Esophagus squamous epithelium (tissue), 5 donors: ENCODE measurements at places on chromosomes 12 and 14.

GRCh38 chr12:26233631-26234030, 38.3 kb downstream of the SSPN start:
- no peak for DNase-seq

DNA sequence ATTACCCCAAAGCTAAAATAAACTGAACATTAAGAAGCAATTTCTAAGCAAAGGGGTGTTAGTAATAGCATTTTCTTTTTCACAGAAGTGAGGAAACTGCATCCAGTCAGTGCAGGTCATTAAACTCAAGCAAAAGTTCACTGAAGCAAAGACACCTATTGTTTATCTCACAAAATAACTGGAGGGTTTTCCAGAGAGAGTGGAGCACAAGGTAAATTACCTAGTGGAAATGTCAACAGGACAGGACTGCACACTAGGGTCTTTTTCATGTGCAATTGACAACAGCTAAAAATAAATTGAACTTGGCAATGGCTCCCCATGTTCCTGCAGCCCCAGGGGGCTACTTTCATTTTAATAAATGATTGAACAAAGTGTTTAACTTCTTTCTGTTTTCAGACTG, 742.0 kb downstream of the GALC start:
- DNase-seq, result no peak

DNA sequence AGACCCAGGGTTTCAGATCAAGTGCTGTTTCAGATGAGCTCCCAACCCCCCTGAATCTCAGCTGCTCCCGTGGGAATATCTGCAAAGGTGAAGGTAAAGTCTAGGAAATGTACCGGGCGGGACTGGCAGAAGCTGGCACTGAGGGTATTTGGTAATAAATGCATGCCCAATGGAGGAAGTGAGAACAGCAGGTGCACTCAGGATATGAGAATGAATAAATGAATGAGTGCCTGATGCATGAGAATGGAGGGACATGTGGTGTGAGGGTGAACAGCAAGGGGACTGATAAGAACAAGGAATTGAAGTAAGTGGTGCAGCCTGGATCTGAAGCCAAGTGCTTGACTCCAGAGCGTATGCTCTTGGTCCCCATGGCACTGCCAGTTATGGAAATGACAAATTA, 11.6 kb downstream of the RAPGEF3 start:
- DNase-seq, result no peak

DNA sequence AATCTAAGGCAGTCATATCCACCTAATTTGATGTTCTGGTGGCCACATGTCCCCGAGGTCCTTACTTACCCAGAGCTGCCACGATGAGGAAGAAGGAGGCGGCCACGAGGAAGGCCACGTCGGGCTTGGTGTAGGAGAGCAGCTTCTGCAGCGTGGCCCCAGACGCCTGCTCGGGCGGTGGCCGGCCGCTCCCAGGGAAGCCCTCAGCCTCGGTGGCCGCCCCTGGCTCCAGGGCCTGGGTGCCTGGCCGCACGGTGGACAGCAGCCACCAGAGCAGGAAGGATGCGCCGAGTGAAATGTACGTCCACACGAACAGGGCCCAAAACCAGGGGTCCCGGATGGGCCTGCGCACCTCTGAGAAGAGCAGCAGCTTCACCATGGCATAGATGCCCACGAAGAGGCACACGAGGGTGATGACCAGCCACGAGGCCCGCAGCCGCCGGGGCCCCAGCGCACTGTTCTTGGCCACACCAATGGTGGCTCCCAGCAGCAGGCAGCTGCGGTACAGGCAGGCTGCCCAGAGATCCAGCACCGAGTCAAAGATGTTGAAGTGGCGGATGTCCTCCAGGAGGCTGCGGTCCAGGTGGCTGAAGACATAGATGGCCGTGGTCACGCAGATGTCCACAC, 6.6 kb downstream of the ABCB9 start:
- no peak for DNase-seq

GRCh38 chr14:78959674-78960264, 789.6 kb downstream of the NRXN3 start:
- DNase-seq, result no peak

DNA sequence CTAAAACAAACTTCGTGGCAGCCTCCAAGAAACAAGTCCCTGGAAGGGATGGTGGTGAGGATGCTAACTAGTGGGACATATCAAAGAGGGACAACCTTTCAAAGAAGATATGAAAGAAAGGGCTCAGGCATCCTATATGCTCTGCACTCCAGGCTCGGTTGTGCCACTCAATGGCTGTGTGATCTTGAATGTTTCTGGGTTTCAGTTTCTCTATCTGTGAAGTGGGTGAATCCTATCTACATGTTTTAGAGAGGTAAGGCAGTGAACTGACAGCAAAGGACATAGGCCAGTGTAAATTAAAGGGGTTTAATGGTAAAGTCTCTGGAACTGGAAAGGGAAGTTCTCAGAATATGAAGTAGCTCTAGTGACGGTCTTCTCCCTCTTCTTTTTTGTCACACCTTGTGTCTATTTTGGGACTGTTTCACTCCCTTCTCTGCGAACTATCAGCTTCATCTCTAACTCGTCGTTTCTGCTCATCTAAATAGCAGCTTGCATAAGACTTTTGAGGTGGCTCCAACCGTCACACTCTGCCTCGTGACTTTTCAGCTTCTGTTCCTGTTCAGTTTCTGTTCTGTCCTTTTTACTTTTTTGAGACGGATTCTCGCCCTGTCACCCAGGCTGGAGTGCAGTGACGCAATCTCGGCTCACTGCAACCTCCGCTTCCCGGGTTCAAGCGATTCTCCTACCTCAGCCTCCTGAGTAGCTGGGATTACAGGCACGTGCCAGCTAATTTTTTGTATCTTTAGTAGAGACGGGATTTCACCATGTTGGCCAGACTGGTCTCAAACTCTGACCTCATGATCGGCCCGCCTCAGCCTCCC, 273.6 kb downstream of the SUDS3 start:
- DNase-seq, result no peak

DNA sequence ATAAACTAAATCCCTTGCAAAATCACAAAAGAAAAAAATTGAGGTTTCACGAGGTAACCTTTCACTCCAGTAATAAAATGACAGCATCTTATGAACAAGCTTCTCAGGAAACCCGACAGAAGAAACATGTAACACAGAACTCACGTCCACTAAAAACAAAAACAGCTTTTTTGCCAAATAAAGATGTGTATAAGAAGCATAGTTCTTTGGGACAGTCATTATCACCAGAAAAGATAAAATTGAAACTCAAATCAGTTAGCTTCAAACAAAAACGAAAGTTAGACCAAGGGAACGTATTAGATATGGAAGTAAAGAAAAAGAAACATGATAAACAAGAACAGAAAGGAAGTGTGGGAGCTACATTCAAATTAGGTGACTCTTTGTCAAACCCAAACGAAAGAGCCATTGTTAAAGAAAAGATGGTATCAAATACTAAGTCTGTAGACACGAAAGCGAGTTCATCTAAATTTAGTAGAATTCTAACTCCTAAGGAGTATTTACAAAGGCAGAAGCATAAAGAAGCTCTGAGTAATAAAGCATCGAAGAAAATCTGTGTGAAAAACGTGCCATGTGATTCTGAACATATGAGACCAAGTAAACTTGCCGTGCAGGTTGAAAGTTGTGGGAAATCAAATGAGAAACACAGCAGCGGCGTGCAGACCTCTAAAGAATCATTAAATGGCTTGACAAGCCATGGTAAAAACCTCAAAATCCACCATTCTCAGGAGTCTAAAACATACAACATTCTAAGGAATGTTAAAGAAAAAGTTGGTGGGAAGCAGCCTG, 25.8 kb downstream of the RESF1 start:
- DNase-seq, result no peak

DNA sequence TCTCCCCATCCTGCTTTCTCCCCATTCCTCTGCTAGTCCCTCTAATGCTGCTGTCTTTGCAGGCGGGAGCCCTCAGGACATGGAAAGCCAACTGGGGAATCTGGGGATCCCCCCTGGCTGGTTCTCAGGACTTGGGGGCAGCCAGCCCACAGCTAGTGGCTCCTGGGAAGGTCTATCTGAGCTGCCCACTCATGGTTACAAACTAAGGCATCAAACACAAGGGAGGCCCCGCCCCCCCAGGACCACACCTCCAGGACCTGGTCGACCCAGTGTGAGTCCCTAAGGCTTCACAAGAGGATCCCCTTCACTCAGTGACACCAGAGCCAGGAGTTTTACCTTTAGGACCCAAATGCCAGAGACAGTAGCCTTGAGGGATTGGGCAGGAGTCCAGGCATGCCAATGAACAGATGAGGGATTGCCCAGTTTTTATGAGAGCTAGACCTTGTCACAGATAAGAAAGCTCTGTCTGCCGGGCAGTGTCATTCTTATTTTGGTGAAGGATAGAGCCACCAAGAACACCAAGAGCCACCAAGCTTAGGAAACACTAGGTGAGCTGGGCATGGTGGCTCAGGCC, 8.0 kb upstream of the CPNE6 start:
- no peak for DNase-seq

DNA sequence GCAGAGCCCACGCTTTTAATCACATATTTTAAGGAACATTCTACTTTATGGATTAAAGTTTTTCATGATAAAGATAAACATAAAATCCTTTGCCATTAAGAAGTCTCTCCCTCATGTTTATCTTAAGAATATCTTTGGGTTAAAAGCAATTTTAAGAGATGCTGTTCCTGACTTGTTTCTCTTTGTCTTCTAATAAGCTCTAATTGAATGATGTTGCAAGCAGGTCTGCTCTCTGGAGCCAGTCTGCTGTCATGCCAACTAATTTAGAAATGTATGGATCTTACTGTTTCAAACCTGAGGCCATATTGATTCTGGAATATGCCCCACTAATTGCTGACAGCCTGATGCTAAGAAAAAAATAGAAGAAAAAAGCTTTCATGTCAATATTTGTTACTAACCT, 173.6 kb downstream of the TTC8 start:
- DNase-seq, result no peak

- no peak for DNase-seq
Measured at GRCh38 chr12:106646472-106646871, 63.7 kb downstream of the RFX4 start.

DNA sequence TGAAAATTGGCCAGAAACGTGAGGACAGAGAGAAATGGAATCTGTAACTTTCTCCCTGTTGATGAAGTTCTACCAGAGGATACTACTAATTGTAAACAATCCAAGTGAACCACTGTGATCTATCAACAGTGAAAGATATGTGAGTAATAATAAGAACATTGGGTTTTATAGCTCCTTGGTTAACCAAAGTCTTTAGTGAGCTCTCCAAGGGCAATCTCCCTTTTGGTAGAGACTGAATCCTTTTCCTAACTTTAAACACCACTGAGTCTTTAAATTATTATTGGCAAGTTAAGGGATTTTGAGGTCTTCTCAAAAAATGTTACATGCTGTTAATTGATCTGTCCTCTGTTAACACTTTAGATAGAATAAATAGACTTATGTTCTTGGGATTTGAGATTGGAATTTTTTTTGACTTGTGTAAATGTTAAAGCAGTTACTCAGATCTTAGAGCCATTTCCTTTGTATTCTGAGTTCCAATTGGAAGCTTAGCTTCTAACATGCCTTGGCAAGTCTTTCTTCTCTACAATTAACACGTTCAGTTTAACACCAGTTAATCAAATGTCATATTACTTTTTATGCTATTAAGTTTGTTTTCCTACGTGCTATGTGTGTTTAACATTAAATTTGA, 338.2 kb upstream of the DDHD1 start:
- DNase-seq, result no peak

- no peak for DNase-seq
Measured at GRCh38 chr14:102967506-102967795, 45.0 kb downstream of the AMN start.

DNA sequence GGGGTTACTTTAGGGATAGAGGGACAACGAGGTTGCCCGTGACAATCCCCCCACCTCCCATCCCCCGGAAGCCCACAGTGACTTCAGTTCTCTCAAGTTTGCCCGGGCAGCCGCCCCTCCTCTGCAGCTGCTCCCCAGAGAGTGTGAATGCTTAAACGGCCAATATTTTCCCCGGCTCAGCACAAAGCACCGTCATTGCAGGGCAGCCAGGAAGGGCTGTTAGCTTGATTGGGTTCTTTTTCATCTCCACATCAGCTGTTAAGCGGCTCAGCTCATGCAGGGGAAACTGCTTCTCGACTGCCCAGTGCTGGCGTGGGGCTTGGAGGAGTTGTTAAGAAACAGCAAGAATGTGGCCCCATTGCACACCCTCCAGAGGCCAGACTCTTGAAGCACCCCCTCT, 120.5 kb upstream of the NCOR2 start:
- DNase-seq, result no peak

DNA sequence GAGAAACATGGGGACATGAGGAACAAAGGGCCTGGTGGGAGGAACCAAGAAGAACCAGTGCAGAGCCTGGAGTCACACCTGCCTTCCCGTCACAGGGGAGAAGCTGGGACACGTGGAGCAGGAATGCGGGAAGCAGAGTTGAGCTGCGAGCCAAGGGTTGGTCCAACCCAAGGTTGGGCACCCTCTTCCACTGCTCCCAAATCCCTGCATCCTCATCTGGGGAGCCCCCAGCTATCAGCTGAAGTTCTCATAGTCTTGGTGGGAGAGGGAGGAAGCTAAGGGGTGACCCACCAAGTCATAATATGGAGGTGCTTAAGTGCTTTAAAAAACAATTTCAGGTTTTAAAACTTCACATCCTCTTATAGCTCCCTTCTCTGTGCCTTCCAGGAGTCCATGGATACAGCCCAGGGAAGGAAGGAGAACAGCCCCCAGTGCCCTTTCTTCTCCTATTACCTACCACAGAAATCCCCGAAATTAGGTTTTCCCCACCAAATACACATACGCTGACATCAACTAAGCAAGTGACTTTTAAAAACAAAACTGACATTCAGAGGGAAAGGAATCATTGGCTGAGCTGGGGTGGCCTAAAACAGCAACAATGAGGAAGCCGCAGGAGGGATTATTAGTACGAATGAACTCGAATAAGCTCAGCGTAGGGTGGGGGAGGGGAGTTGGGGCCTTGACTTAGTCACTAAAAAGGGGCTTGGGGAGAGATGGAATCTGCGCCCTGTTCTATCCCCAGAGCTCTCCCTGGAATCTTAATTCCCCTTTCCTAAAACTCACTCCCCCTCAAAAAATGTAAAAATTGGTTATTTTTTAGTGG, 4.5 kb downstream of the MYL6 start:
- no peak for DNase-seq

DNA sequence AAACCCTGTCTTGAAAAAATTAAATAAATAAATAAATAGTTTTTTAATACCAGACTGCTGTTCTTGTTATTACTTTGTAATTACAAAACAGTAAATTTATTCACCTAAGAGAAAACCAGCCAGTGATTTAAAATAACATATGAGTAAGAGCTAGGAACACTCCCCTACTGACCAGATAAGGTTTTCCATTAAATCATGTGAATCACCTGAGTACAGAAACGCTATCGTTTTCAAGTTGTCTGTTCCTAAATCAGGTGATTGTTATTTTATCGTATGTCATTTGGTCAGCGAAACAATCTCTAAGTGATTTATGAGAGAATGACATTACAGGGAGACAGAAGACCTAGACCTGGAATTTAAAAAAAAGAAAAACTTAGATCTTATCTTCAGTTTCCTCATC, 47.3 kb downstream of the RPS29 start:
- no peak for DNase-seq
